ENCODE measurements at places on chromosomes 6 and 20.

- no peak for DNase-seq
These were observed 224.7 kb downstream of the NRN1 start for GRCh38 chr6:5781966-5782556.

DNA sequence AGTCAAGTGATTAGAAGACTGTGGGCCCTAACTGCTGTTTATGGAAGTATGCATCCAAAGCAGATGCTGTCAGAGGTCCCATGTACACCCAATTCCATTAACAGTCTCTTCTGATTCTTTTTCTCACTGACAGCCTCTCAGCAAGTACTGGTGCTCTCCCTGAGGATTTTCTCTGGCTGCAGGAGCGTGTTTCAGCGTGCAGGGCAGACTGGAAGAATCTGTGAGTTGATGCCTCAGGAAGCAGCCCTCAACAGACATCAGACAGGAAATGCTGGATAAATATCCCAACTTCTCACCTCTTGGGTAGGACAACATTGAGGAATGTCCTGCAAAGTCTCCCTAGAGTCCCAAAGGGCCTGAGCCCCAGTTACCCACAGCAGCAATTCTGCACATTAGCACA is 40.8 kb downstream of the ANKEF1 start:
- DNase-seq = no peak

GRCh38 chr20:4086771-4087687 is 71.7 kb upstream of the RNF24 start:
- no peak for DNase-seq

GRCh38 chr6:155021680-155022079 is 26.6 kb downstream of the TIAM2 start:
- no peak for DNase-seq

GRCh38 chr20:36823121-36823520 is 49.6 kb upstream of the DSN1 start:
- DNase-seq = no peak

DNA sequence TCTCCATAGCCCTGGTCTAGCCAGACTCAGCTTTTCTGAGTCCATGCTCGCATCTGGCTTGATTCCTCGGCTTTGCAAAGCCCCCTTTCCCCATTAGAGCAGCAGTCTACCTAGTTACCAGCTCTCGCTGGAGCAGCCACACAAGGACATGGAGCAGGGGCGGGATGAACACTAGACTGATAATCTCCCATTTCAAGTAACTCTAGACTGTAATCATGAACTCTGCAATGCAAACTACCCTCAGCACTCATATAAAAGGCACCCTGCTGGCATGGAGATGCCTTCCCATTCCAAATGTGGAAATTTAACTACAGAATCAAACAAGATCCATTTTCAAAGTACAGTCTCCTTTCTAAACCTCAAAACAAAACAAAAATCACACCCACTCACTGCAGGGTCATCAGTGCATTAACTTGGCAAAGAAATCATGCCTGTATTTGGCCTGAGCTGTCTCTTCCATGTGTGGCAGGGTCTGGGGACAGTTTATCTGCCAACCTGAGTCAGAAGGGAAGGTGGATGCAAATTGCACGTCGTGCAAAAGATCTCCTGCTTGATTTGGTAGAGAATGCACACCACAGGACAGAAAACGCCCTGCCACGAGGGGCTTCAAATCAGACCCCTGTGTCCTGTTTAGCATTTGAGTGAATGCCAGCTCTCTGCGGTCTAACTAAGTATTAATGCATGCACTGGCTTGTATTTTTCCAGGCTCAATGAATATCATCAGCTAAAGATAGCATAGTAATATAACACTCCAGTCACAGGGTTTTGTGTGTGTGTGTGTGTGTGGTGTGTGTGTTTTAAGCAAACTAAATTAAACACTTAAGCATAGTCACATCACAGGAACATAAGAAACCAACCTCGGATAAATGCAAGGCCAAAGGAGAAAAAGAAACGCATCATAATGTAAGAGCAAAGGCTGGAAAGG is 85.3 kb downstream of the MYLK4 start:
- peak; percentile 59 for DNase-seq

DNA sequence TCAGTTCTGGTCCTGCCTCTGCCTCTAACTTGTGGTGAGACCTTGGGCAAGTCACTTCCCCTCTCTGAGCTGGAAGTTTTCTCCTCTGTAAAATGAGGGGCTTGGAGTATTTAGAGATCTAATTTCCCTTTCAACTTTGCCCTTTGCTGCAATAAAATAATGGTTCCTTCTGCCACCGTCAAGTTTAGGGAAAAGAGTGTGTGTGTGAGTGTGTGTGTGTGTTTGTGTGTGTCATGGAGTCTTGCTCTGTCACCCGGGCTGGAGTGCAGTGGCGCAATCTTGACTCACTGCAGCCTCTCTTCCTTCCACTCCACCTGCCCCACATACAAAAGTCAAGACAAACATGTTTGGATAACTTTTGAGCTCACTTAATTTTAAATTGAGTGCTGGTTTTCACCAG is 39.2 kb upstream of the PIM1 start:
- peak; percentile 42 for DNase-seq

DNA sequence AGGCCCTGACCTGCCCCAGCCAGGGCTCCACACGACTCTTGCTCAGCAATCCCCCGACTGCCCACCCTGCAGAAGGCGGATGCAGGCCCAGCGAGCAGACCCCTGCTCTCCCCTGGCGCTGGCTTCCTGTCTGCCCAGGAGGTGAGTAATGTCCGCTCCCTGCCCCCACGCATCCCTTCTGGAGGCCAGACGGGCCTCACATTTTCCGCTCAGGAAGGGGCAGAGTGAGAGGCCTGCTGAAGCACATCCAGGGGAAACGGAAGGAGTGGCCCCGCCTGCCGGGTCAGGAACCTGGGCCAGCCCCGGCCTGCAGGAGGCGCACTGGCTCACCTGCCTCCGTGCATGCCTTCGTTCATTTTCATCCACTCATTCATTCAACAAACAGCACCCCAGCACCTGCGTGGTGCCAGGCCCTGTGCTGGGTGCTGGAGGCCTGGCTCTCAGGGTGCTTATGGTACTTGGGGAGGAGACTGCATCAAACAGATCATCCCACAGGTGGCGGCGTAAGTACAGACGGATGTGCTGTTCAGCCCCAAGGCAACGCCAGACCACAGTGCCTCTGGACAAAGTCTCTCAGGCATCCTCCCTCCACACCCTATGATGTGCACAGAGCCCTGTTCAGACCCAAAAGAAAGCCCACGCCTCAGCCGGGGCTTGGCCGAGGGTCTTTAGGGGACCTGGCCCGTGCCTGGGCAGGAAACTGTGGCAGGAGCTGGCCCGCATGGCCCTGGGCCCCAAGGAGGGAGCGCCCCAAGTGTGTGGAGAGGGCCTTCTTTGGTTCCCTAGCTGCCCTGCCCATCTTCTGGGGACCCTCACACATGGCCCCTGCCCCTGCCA is 112.1 kb downstream of the ASXL1 start:
- DNase-seq = peak; percentile 83

- peak; percentile 27 for DNase-seq
These were observed 2.6 kb upstream of the WFDC8 start for GRCh38 chr20:45581702-45582101.

DNA sequence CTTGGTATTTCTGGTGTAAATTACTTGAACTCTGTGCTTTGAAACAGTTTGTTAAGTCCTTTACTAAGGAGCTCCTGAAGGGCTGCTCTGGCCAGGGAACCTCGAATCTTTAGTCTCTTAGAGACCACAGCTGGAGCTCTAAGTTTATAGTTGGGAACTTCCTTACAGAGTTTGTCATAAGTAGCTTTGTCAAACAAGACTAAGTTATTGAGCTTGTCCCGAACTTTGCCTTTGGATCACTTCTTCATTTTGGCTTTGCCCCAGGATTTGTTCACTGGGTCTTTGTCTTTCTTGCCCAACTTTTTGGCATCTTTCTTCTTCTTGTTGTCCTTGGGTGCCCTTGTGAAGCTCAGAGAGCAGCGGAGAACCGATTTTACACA is 64.8 kb downstream of the FAM50B start:
- no peak for DNase-seq

- no peak for DNase-seq
These were observed 67.8 kb downstream of the SYTL3 start for GRCh38 chr6:158717341-158718330.

GRCh38 chr6:120876424-120876823 is 457.9 kb downstream of the TBC1D32 start:
- DNase-seq = no peak

GRCh38 chr6:149054559-149055194 is 262.8 kb upstream of the TAB2 start:
- no peak for DNase-seq

All from astrocyte (in vitro differentiated cells and primary cell).